ENCODE measurements at places on chromosomes 7 and 10.

- no peak for DNase-seq
Measured at GRCh38 chr7:17313194-17313593, 14.7 kb downstream of the AHR start.

DNA sequence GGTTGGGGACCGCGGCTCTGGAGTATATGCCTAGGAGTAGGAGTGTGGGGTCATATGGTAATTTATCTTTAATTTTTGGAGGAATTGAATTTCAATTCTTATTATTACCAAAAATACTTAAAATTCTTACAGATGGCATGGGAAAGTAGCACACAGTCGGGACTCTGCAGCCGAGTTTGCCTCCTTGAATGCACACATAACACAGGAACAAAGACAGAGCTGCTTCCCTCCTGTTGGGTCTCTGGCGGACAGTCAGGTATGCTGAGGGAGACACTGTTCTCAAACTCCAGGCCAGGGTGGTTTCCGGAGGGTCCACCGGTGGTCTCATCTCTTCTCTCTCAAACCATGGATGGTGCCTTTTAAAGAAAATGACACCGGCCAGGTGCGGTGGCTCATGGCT lies 32.7 kb downstream of the GRIFIN start:
- no peak for DNase-seq

DNA sequence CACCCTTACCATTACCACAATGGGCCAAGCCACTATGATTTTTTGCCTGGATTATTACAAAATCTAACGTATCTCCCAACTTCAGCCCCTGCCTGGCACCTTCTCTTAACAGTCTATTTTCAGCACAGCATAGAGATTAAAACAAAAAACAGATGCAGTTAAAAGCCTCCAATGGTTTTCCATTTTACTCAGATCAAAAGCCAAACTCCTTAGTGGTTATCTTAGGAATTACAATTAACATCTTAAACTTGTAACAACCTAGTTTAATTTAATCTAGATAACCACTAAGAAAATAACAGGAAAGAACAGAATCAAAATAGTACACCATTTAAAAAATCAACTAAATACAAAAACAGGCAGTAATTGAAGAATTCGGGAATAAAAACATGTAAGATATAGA lies 43.5 kb downstream of the DNAJC1 start:
- no peak for DNase-seq

DNA sequence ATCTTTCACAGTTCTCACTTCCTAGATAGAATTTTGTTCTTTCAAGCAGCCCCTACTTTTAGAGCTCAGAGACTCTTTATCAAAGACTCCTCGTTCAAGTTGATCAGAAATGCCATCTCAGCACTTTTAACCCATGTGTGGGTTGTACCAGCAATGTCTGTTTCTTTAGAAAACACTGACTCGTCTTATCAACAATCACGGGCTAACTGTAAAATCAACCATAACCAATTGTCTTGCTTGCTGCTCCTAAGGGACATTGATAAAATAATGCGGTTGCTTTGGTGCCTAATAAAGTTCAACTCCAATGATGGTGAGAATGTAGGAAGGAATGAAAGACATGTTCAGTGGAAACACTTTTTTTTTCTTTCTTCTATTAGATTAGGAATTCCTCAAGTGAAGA lies 12.9 kb upstream of the CDK6 start:
- peak; percentile 60 for DNase-seq

GRCh38 chr7:80708123-80708522 lies 69.7 kb downstream of the CD36 start:
- peak; percentile 74 for DNase-seq

GRCh38 chr10:51768886-51769465 lies 69.6 kb upstream of the CSTF2T start:
- no peak for DNase-seq

- DNase-seq = no peak
Measured at GRCh38 chr7:3285652-3286051, 15.4 kb upstream of the SDK1 start.

GRCh38 chr10:112728997-112729396 lies 221.1 kb upstream of the TCF7L2 start:
- no peak for DNase-seq

- no peak for DNase-seq
Measured at GRCh38 chr10:26454891-26455290, 16.8 kb downstream of the APBB1IP start.

DNA sequence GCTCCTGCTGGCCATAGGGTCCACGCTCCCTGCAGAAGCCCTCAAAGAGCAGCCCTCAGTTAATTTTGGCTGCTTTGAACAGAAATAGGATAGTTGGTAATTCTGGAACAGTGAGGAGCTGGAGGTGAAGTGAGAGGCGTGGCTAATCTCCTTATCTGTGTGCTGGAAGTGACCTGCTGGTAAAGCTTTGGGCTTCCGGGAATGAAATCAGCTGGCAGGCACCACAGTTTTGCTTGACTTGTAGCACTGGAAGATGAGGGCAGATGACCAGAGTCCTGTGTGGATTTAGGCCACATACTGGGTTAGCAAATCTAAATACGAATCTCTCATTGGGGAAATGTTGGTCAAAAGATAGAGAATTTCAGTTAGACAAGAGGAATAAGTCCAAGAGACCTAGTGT lies 10.2 kb downstream of the ATP6V0E2 start:
- DNase-seq = no peak

- no peak for DNase-seq
Measured at GRCh38 chr10:81874875-81875466, at the start of gene NRG3. NRG3 (plus strand) TSS chr10:81875194.

- no peak for DNase-seq
Measured at GRCh38 chr10:89165923-89166322, 41.2 kb downstream of the CH25H start.

DNA sequence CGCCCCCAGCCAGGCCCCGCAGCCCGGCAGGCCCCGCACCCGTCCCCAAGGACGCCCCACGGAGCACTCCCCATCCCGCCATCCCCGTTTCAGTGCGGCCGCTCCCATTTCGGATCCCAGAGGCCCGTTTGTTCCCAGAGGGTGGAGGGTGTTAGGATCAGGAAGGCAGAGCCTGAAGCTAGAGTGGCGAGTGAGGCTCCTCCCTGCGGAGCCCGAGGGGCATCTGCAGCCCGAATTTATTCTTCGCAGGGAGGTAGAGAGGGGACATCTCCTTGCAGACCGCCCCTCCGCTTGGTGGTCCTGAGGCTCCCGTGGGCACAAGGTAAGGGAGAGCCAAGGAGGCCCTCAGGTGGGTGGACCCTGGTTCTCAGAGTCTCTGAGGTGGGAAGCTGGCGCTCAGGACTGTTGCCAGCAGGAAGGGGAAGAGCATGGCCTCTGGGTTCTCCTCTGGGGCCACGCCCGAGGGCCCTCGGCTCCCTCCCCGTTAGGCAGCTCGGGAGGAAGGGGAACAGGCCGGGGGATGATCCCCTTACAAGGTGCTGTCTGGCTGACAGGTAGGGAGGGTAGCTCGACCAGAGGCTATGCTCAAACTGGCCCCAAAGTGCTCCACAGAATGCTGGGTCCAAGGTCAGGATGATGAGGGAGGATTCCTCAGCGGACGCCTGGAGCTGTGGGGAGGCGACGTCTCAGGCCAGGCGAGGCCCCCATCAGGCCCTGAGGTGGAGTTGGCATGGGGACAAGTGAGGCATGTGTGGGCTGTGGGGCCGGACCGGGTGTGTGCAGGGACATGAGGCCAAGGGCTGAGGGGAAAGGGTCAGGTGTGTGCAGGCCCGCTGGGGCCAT lies 17.4 kb downstream of the POLL start:
- DNase-seq = peak; percentile 64

DNA sequence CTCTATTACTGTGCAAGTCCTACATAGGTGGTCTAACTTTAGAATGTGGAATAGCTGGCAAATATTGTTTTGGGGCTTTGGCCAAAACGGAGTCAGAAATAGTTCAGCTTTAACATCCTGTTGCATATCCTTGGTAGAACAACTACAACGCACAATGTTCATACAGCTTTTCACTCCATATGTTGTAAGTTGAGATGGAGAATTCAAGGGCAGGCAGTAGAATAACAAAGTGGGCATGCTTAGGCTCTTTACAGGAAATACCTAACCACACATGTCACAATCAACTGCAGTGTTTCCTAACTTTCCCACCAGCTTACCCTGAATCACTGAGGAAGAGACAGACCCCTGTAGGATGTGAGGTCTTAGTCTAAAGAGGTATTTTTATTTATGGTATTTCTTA lies 122.3 kb downstream of the PPP1R3A start:
- peak; percentile 23 for DNase-seq

DNA sequence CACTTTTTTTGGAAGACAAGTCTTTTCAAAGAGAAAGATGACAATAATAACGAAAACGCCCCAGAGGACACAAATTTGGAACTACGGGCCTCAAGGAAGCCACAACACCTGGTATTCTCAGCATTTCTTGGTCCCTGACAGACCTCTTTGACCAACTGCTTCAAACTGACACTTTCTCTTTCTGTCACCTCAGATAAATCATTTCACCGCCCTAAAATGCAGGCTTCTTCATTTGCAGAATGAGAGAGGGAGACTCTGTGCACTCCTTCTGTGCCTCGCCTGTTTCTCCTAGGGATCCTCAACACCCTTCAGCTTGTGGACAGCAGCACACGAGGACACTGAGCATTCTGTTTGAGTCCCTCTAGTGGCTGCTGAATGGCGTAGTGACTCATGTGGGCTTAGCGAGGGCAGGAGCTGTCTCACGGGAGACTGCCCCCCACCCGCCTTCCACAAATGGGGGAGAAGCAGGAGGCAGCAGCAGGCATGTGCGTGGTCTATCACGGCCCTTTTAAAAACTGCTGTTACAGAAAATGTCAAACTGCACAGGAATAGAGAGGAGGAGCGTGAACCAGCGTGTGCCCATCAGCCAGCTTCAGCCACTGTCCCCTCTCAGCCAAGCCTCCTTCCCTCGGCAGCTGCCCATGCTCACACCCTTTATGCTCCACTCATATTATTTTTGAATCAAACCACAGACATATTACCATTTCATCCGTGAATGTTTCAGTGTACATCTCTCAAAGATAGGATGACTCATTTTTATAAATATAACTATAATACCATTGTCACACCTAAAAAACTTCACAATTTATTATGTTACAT lies 41.4 kb downstream of the GSDME start:
- DNase-seq = peak; percentile 71

- DNase-seq = no peak
Measured at GRCh38 chr10:132808383-132809231, 22.7 kb upstream of the NKX6-2 start.

DNA sequence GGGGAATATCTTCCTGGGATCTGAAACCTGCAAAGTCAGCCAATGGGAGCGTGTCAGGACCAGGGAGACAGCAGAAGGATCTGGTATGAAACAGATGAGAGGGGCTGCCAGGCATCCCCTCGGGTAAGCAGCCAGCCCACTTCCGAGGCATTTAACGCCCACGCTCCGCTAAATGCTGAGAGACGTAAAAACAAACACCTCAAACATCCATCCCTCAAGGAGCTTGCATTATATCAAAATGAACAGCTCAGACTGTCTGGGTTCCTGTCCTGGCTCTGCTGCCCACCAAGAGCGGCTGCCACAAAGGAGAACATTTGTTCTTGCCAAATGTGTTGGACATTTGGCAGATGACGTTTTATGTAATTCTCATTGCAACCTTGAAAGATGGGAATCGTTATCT lies 7.0 kb upstream of the SERPINE1 start:
- no peak for DNase-seq

GRCh38 chr7:71482284-71482683 lies 350.3 kb downstream of the GALNT17 start:
- no peak for DNase-seq

DNA sequence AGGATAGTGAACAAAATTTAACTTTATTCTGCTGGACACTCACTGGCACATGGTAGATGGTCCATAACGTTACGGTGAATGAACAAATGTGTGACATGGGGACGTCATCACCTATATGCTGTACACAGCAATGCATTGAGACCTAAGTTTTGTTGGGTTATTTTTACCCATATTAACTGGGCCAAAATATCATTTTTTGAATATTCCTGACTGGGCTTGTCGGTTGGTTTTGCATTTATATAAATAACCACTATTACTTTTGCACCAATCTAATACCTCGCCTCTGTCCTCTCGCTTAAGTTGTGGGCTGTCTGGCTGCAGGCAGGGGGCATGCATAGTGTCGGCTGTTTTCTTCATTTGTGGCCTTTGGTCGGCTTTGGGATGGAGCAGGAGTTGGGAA lies 161.7 kb downstream of the USP6NL start:
- DNase-seq = no peak

DNA sequence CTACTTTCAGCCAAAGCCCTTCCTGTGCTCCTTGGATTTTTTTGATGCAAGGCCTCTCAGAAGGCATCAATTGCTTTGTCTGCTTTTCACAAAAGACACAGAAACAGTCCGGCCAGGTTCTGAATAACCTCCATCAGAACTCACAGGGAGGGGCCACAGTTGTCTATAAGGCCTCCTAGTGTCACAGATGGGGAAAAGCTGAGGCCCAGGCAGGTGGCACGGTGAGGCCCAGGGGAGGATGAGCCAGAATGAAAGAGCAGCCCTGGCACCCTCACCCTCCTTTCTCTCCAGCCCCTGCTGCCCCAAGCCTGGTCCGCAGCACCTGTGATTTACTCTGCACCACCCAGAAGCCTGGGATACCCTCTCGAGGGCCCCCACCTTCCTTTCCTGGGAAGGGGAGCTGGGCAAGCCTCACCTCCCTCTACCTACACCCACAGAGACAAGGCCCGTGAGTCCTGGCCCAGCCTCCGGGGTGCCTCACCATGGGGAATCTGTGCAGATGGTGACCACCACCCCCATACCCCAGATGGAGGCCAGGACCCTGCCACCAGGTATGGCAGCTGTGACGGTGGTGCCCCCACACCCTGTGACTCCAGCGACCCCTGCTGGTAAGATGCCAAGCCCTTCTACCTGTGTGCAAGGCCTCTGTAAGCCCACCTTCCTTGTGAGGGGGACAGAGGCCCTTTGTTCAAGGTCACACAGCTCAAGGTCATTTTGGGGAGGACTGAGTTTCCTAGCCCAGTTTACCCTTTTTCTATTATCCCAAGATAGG lies 26.2 kb upstream of the ZNF467 start:
- peak; percentile 54 for DNase-seq

GRCh38 chr10:6233725-6234277 lies 31.1 kb downstream of the PFKFB3 start:
- DNase-seq = no peak

DNA sequence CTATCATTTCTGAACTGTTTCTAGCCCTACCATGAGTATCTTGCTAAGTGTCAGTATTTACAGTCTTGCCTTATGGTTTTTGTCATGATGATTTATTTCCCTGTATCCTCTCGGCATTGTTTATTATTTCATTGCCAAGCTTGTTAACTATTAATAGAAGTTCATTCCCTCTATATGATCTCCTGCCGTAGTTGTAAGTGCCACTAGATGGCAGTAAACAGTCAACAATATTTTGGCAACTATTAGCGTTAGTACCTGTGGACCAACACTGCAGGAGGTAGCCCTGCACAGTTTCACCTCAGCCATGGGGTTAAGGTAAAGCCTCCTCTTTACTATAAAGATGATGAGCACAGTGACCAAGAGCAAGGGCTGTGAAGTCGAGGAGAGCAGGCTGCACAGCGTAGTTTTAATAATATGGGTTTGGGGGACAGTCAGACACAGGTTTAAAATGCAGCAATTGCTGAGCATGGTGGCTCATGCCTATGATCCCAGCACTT lies 26.1 kb upstream of the CCNJ start:
- peak; percentile 87 for DNase-seq

- DNase-seq = no peak
Measured at GRCh38 chr10:63497321-63497720, 23.9 kb upstream of the REEP3 start.
